ENCODE measurements at places on chromosomes 3 and 15. TPM values are rescaled to one million over a fixed set of nuclear protein-coding genes. Genes with fewer than 3 reads are reported as not detected.

GRCh38 chr15:88909956-88910831, 3.0 kb downstream of the MFGE8 start:
- no peaks in the 10 kb centered on the region for H3K36me3 ChIP-seq
- no peak overlapping the region for H3K27ac ChIP-seq
- DNase-seq = no peak
- H3K4me3 ChIP-seq = no peak overlapping the region
- H3K27me3 ChIP-seq = peaks cover under 1% of the 10 kb centered on the region

DNA sequence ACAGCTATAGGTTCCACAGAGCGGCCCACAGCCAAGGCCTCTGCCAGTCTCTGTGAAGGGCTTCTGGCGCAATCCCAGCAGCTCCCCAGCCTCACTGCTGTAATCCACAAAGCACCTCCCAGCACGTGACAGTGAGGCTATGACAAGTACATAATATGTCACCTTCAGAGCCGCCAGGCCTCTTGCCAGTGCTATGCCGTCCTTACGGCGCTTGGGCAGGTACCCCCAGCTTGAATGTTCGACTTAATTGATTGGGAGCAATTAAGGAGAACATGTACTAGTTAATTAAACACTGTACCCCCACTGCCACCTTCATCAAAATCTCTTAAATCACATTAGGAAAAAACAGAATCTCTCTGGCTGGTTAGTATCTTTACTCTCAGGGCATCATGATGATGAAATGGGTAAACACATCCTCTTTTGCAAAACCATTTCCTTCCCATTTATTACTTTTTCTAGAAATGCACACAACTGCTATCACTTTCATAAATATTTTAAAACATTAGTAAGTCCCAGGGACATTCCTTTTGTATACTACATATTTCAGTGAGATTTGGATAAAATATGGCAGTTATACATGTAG, 169.9 kb downstream of the XXYLT1 start:
- no peaks in the 10 kb centered on the region for H3K27me3 ChIP-seq
- no peaks in the 10 kb centered on the region for H3K36me3 ChIP-seq
- peak overlapping the region; percentile 98 for H3K27ac ChIP-seq
- peak overlapping the region; percentile 75 for H3K4me3 ChIP-seq
- peak; percentile 86 for DNase-seq

GRCh38 chr15:55873024-55873720, 120.2 kb downstream of the NEDD4 start:
- H3K36me3 ChIP-seq = no peaks in the 10 kb centered on the region
- no peak overlapping the region for H3K4me3 ChIP-seq
- H3K27me3 ChIP-seq = no peaks in the 10 kb centered on the region
- no peaks in the 10 kb centered on the region for H3K4me1 ChIP-seq
- DNase-seq = no peak

DNA sequence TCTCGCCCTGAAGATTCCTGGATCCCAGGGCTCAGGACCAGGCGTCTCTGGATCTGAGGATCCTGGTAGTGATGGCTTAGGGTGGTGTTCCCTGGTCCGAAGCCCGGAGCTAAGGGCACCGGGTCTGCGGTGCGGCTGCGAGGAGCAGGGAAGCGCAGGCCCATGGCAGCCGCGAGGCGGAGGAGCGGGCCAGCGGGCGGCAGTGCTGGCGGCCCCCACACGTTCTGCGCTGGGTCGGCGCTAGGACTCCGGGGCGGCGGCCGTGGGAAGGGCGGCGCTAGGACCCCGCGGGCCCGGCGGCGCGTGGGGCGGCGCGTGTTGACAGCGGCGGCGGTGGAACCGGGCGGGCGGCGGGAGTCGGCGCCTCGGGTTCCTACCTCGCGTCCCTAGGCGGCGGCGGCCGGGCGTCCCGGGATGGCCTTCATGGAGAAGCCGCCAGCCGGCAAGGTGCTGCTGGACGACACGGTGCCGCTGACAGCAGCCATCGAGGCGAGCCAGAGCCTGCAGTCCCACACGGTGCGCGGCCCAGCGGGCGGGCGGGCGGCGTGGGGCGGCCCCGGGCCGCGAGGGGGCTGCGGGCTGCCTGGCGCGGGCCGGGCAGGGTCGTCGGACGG, at the start of gene PXK:
TSS of gene PXK (plus strand) at position 318 of the 614 bp plus-strand sequence. CDS start at position 415, 97 bp downstream.
- DNase-seq = peak; percentile 91
- peaks cover 11% of the 10 kb centered on the region for H3K36me3 ChIP-seq
- H3K4me1 ChIP-seq = peaks cover 26% of the 10 kb centered on the region

Gene AADACL2
- total RNA-seq = not detected

Gene CTSH
- total RNA-seq = 16.1 TPM

All from natural killer cell treated with Interleukin-12 subunit alpha and Interleukin-12 subunit beta and Interleukin-15 and Interleukin-18, amount 100 ng/mL, for 72 hours (primary cell).